DMS 273 treated with DMSO at 0.1 percent for 48 hours (cell line): ENCODE measurements at places on chromosomes 16 and 17.

GRCh38 chr17:66682283-66682682 lies 152.6 kb upstream of the CACNG5 start:
- DNase-seq: no peak

GRCh38 chr16:84053237-84053636 lies 10.6 kb upstream of the SLC38A8 start:
- DNase-seq: no peak

GRCh38 chr16:72664056-72664508 lies 383.8 kb downstream of the ZFHX3 start:
- DNase-seq: no peak

DNA sequence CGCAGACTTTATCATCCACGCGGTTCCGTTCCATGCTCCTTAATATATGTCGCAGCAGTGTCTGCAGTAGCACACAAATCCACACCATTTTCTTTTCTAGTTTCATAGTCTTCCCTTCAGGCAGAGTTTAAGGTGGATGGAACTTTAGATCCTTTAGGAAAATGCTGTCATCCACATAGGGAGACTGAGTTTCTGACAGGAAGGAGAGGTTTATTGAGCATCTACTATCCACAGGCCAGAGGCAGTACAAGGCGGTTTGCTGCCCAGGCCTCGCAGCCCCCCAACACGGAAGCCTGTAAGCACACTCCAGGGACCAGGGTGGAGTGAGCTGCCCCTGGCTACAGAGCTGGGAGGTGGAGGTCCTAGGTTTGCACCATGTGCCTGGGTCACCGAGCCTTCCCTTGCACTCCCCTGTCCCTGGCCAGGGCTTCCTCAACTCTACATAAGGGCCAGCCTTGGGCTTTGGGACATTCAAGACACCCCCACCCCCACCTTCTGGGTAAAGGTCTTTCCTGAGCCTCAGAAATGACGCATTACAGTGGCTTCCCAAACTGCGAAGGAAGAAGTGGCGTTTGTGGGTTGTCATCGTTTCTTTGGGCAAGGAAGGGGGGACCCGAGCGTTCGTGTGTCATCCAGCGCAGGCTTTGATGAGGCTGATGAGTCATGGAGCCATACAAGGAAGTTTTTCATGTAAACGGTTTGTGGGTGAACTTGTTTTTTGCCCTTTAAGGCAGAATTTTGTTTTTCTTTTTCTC lies 146.5 kb upstream of the PLCG2 start:
- DNase-seq: no peak

DNA sequence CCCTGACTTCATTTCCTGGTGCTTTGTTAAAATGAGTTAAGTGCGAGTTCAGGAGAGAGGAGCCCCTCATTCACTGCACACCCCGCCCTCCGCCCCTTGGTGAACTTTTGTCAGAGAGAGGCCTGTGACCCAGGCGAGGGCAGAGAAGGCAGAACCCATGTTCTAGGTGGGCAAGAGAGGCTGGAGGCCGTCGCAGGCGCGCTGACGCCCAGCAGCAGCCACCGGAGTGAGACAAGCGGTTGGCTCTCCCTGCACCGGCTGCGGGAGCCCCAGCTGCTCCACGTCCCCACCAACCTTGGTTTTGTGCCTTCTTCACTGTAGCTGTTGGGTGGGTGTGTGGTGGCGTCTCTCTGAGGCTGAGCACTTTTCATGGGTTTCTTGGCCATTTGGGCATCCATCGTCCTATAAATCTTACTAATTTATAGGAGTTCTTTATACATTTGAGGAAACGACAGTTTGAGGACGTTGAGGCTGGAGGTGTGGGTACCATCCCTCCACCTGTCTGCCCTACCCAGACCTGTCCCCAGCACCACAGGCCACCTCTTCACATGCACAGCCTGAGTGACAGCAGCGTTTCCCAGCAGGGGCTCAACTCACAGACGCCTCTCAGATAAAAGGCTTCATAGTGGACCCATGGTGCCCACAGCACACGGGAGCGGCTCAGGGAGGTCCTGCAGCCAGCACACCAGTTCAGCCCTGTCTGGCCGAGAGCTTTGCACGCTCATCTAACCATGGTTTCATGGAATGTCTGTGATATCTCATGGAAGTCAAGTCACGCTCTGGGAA lies 45.2 kb upstream of the CBFA2T3 start:
- no peak for DNase-seq

DNA sequence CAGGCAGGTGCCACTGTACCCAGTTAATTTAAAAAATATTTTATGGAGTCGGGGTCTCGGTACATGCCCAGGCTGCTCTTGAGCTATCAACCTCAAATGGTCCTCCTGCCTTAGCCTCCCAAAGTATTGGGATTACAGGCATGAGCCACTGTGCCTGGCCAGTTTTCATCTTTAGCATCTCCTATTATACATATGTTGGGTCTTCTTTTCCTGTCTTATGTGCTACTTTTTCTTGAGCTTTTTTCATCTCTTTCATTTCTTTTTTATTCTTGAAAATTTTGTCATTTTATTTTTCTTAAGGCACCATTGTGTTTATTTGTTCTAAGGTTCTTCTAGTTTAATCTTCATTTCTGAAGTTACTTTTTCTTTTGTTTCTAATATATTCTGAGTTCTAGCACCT lies 20.7 kb downstream of the BANP start:
- no peak for DNase-seq

DNA sequence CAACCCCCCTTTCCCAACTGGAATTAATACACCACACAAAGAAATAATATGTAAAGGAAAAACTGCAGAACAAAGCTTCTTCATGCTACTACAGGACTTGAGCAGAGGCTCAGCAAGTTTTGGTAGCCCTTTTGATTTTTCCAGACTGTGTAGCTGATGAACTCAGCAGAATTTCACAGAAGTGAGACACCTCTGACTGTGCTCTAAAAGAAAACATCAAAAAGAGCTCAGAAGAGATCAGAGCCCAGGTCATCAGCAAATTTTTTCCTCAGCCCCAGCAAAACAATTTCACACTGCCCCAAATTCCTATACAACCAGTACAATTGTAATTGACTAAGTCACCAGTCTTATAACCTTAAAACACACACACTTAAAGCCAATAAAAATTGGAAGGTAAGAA lies 38.0 kb downstream of the TTC19 start:
- no peak for DNase-seq

GRCh38 chr17:56876766-56877179 lies 37.1 kb downstream of the TRIM25 start:
- DNase-seq: no peak

- no peak for DNase-seq
Measured at GRCh38 chr16:72723781-72724180, 324.1 kb downstream of the ZFHX3 start.

DNA sequence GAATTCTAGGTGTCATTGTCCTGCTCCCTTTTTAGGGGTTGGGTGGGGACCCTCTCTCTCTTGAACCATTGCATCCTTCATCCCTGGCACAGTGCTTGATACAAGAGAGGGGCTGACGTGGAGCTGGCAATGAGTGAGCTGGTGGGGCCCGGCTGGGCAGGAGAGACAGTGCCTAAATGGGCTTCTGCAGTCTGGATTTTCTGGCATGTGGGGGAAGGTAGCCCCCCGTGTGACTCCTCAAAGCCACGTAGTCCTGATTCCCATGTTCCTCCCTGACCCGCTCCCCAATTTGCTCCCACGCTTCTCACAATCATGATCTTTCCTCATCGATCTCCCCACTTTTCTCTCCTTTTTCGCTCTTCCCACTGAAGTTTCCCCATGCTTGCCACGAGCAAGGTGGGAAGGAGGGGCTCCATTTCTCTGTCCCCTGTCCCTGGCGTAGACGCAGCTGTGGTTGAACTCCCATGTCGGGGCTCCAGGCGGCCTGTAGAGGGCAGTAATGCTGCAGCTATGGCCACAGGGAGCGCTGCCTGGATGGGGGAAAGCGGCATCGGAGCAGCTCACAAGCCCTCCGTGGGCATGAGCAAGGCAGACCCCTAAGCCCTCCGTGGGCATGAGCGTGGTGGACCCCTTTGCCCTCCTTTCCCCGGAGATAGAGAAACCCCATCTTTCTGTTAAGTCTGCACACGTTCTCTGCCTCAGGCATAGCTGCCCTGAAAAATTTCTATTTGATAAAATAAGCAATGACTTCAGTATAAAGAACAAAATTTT lies 47.5 kb downstream of the HAPSTR1 start:
- DNase-seq: peak; percentile 30

- DNase-seq: no peak
Measured at GRCh38 chr17:37605081-37605480, 4.1 kb downstream of the SYNRG start.

DNA sequence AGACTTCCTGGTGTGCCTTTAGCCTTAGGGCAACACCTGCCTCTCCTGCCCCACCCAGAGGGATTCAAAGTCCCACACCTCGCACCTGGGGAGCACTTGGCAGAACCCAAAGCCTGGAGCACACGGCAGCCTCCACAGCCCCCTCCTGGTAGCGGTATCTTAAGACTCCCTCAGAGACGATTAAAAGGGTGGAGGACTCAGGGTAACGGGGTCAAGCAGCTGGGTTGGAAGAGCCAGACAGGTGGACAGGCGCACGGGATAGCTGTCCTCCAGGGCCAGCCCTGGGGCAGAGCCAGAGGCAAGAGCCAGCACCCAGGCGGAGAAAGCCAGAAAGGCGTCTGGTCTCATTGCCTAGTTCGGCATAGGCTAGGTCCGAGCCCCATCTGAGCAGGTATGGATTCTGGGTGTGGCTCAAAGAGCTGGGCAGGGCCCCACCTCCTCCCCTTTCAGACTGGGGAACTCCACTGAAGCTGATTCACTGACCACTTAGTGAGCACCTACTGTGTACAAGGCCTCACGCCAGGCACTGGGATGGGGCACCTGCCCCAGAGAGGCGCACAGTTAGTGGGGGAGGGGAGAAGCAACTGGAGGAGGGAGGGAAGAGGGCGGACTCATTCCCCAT lies 55.0 kb upstream of the MEAK7 start:
- no peak for DNase-seq

- no peak for DNase-seq
Measured at GRCh38 chr17:6914711-6915110, 81.1 kb upstream of the ALOX12 start.
